K562 (cell line): ENCODE measurements at places on chromosomes 6 and 20. TPM values are rescaled to one million over a fixed set of nuclear protein-coding genes. Genes with fewer than 3 reads are reported as not detected.
A peak's percentile ranks its signal among the peaks of the same experiment; 100 is the strongest.

Gene PPP1R14C
- total RNA-seq: 14.1 and 15.6 TPM in 2 replicates

DNA sequence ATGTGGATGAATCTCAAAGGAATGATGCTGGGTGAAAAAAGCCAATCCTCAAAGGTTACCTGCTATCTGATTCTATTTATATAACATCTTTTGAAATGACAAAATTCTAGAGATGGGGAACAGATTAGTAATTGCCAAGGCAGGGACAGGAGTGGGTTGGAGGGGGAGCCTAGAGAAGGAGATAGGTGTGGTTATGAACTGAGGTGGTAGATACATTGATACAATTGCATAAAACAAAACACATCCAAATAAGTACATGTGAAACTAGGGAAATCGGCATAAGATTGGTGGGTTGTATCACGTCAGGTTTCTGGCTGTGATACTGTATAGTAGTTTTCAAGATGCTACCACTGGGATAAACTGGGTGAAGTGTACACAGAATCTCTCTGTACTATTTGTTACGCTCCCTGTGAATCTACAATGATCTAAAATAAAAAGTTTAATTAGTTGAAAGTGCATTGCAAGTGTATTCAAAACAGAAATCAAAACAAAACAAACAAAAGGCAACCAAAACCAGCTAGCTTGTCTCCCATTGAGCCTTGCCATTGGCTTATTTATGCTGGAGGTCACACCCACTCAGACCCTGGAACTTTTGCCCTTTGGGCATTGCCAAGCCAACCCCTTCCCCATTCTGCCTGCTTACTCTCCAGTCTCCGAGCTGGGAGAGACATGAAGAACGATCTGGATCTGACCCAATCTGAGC is 27.8 kb downstream of the PPP1R16B start:
- H3K36me3 ChIP-seq: no peaks in the 10 kb centered on the region
- H3K27ac ChIP-seq: no peak overlapping the region
- H3K4me1 ChIP-seq: peaks cover 20% of the 10 kb centered on the region
- DNase-seq: no peak

- H3K36me3 ChIP-seq: no peaks in the 10 kb centered on the region
- no peak overlapping the region for H3K4me3 ChIP-seq
- H3K27me3 ChIP-seq: no peaks in the 10 kb centered on the region
- DNase-seq: no peak
- no peaks in the 10 kb centered on the region for H3K4me1 ChIP-seq
Measured at GRCh38 chr6:56193846-56194245, 53.5 kb downstream of the COL21A1 start.

GRCh38 chr20:44309763-44310663 is 989 bp downstream of the FITM2 start:
- DNase-seq: peak; percentile 63
- peak overlapping the region; percentile 63 for H3K4me3 ChIP-seq
- no peaks in the 10 kb centered on the region for H3K27me3 ChIP-seq
- peaks cover 15% of the 10 kb centered on the region for H3K4me1 ChIP-seq
- peak overlapping the region; percentile 20; the same call in 1 of the 3 replicates for H3K27ac ChIP-seq

DNA sequence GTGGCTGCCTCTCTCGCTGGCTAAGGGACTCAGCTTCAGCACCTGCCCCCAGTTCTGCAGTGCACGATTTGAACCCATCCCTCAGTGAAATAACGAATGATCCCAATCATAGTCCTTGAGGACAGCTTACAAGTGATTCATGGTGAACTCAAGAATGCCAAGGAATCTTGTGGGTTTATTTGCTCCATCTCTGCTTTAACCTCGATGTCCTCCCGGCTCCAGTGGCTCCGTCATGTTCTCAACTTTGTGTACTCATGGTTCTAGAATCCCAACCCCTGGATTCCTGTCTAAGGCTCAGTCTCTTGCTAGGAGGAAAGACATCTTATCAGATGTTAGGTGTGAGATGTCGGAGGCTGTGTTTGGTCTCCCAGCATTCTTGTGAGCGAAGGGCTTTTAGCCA is 29.0 kb upstream of the GTSF1L start:
- no peaks in the 10 kb centered on the region for H3K4me1 ChIP-seq
- peaks cover 43% of the 10 kb centered on the region for H3K27me3 ChIP-seq
- no peaks in the 10 kb centered on the region for H3K36me3 ChIP-seq
- no peak for DNase-seq

- H3K27me3 ChIP-seq: no peaks in the 10 kb centered on the region
- no peak for DNase-seq
- H3K27ac ChIP-seq: no peak overlapping the region
Measured at GRCh38 chr6:105836889-105837288, 249.2 kb upstream of the PRDM1 start.

- no peaks in the 10 kb centered on the region for H3K27me3 ChIP-seq
- no peaks in the 10 kb centered on the region for H3K36me3 ChIP-seq
- peak; percentile 18 for DNase-seq
- peak overlapping the region; percentile 74 for H3K4me3 ChIP-seq
Measured at GRCh38 chr20:2507875-2508630, 662 bp downstream of the ZNF343 start.

DNA sequence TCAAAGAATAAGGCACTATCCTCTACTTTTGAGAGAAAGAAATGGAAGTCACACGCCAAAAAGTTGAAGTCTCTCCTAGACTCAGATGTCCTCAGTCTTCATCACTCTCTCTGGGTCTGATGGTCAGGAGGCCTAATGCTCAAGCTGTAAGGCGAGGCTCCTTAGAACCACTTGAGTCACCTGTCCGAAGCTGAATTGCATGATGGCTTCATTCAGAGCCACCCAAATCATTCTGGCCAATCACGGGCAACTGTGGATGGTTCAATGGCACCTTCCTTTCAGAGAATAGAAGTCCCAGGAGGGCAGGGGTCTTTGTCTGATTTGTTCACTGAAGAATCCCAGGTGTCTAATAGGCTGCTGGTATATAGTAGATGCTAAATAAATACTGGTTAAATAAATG is 69.4 kb upstream of the RNF24 start:
- no peak for DNase-seq
- no peaks in the 10 kb centered on the region for H3K36me3 ChIP-seq
- no peak overlapping the region for H3K27ac ChIP-seq
- H3K27me3 ChIP-seq: no peaks in the 10 kb centered on the region
- peaks cover 24% of the 10 kb centered on the region for H3K4me1 ChIP-seq

DNA sequence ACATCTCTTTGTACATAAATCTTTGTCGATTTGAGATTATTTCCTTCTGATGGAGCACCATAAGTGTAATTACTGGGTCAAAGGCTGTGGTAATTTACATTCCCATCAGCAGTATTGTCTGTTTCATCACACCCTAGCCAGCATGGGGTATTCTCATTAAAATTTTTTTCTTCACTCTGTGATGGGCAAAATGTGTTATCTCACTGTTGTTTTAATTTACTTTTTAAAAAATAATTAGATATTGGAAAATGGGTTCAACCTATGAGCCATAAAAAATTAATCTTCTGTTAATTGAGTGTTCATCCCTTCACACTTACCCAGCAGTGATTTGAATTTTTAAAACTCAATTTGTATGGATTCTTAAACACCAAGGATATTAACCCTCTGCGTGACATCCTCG is 44.0 kb upstream of the NNAT start:
- no peaks in the 10 kb centered on the region for H3K36me3 ChIP-seq
- no peak overlapping the region for H3K27ac ChIP-seq
- no peak overlapping the region for H3K4me3 ChIP-seq
- no peak for DNase-seq

Gene ULBP2
- total RNA-seq: 0.78 and 1.2 TPM in 2 replicates

Gene ATP9A
- total RNA-seq: 0.42 and 0.62 TPM in 2 replicates

- no peak overlapping the region for H3K4me3 ChIP-seq
- H3K27ac ChIP-seq: no peak overlapping the region
- peaks cover 10% of the 10 kb centered on the region; the same call in 2 of the 3 replicates for H3K4me1 ChIP-seq
- H3K27me3 ChIP-seq: peaks cover 17% of the 10 kb centered on the region; the same call in 1 of the 2 replicates
- no peak for DNase-seq
Measured at GRCh38 chr6:149246691-149247384, 70.7 kb upstream of the TAB2 start.

DNA sequence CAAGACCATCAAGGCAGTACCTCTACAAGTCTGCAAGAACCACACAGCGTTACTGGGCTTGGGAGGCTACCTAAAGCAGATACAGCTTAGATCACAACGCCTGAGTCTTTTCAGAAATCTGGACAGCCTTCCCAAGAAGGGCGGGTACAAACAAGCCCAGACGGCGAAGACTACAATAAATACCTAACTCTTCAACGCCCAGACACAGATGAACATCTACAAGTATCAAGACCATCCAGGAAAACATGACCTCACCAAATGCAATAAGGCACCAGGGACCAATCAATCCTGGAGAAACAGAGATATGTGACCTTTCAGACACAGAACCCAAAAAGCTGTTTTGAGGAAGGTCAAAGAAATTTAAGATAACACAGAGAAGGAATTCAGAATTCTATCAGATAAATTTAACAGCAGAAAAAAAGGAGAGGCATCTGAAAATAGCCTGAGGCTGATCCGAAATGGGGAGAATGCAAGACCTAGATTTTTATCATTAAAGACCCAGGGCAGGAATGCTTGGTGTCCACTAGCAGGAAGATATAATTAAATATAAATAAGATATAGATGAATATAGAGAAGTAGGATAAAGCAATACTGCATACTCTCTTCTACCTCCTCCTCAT is 131.7 kb upstream of the COL21A1 start:
- no peak overlapping the region for H3K27ac ChIP-seq
- no peaks in the 10 kb centered on the region for H3K36me3 ChIP-seq
- H3K27me3 ChIP-seq: no peaks in the 10 kb centered on the region
- H3K4me3 ChIP-seq: no peak overlapping the region

GRCh38 chr6:75673884-75674283 is 72.2 kb downstream of the SENP6 start:
- DNase-seq: no peak
- no peaks in the 10 kb centered on the region for H3K27me3 ChIP-seq
- H3K4me1 ChIP-seq: no peaks in the 10 kb centered on the region
- no peak overlapping the region for H3K4me3 ChIP-seq
- no peak overlapping the region for H3K27ac ChIP-seq

DNA sequence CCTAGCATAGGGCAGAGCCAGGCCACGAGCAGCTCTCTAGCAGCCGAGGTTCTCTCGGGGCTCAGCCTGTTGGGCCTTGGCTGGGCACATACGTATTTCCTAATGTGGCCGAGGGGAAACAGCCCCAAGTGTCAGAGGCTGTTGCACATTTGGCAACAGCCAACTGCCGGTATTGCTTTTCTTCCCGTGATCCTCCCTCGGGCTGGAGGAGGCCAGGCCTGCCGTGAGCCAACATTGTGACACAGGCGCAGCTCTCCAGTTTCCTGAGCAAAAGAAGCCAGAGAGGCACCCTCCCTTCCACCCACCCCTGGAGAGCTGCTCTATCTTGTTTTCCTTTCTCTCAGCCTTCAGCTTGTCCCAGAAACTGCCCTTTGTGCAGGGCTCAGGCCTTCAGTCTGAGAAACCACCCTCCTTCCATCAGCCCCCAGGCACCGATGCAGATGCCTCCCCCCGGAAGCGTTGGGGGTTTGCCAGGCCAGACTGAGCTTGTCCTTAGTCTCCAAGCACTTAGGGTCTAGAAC is 5.1 kb upstream of the BPI start:
- H3K4me1 ChIP-seq: no peaks in the 10 kb centered on the region
- no peak overlapping the region for H3K4me3 ChIP-seq
- DNase-seq: no peak
- peaks cover 53% of the 10 kb centered on the region for H3K27me3 ChIP-seq
- H3K27ac ChIP-seq: no peak overlapping the region
- no peaks in the 10 kb centered on the region for H3K36me3 ChIP-seq

Gene TCP11
- total RNA-seq: not detected in 2 replicates

GRCh38 chr20:23096097-23096496 is 10.0 kb upstream of the CD93 start:
- H3K27ac ChIP-seq: no peak overlapping the region
- H3K36me3 ChIP-seq: no peaks in the 10 kb centered on the region
- H3K27me3 ChIP-seq: no peaks in the 10 kb centered on the region
- peaks cover 21% of the 10 kb centered on the region for H3K4me1 ChIP-seq
- DNase-seq: no peak
- no peak overlapping the region for H3K4me3 ChIP-seq

GRCh38 chr6:91482498-91482897 is 895.6 kb upstream of the MAP3K7 start:
- DNase-seq: no peak
- H3K4me3 ChIP-seq: no peak overlapping the region
- no peaks in the 10 kb centered on the region for H3K36me3 ChIP-seq
- H3K27me3 ChIP-seq: no peaks in the 10 kb centered on the region

- no peaks in the 10 kb centered on the region for H3K36me3 ChIP-seq
- peaks cover 35% of the 10 kb centered on the region; the same call in 2 of the 3 replicates for H3K27me3 ChIP-seq
- peaks cover 26% of the 10 kb centered on the region; the same call in 1 of the 2 replicates for H3K4me1 ChIP-seq
- no peak overlapping the region for H3K4me3 ChIP-seq
- H3K27ac ChIP-seq: no peak overlapping the region
Measured at GRCh38 chr6:168057836-168058235, 21.2 kb downstream of the FRMD1 start.

GRCh38 chr6:159090530-159091480 is 46.0 kb upstream of the TAGAP start:
- H3K4me1 ChIP-seq: peaks cover 2% of the 10 kb centered on the region; the same call in 1 of the 3 replicates
- peaks cover 18% of the 10 kb centered on the region; the same call in 2 of the 3 replicates for H3K27me3 ChIP-seq
- no peak overlapping the region for H3K4me3 ChIP-seq
- H3K36me3 ChIP-seq: no peaks in the 10 kb centered on the region
- no peak for DNase-seq

DNA sequence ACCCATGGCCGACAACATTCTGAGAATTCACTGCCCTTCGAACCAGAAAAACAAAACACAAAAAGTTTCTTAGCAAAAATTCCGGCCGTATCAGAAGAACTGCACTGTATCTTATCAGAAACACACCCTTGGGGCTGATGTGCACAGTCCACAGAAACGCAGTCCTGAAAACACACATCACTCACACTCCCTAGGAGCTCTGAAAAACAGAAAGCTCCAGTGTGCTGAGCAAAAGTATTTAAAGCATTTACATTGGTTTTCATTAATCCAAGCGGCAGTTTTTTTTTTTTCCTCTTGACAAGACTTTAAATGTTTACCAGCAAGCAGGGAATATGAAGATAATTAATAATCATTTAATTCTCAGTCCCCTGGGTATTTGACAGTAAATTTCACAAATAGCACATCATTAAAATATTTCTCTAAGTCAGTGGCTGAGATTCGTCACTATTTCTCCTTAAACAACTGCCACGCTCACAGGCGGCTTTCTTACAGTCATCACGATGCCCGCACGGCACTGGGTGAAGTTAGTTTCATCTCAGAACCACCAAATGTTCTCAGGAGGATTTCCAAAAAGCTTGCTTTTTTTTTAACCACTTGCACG is 13.3 kb downstream of the NFATC2 start:
- H3K36me3 ChIP-seq: peaks cover 12% of the 10 kb centered on the region; the same call in 2 of the 3 replicates
- no peak overlapping the region for H3K4me3 ChIP-seq
- H3K27ac ChIP-seq: peak overlapping the region; percentile 59
- no peaks in the 10 kb centered on the region for H3K27me3 ChIP-seq

Gene PACRG
- total RNA-seq: not detected in 2 replicates

Gene TSHZ2
- total RNA-seq: 0.11 and 0.20 TPM in 2 replicates

DNA sequence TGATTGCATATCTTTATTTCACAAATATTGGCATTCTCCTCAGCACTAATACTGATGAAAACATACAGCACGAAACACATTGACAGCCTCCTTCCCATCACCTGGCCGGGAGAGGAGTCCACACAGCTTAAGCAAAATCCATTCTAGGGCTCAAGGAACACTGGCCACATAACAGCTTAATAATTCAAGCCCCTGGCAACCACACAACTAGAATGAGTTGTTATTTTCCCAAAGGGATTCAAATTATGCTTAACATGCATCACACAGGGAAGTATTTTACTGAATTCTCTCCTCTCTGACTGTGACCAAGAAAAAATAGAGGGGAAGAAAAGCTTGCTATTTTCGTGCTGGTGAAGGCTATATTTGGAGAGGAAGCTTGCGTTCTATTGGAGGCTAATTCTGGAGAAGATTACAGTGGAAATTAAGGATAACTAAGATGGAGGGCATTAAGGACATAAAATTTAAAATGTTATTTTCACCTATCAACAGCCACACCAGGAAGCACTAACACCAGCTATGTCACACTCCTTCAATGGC is 198.5 kb downstream of the ADGRG6 start:
- no peak for DNase-seq
- H3K4me1 ChIP-seq: no peaks in the 10 kb centered on the region
- H3K27me3 ChIP-seq: no peaks in the 10 kb centered on the region
- H3K4me3 ChIP-seq: no peak overlapping the region
- H3K36me3 ChIP-seq: no peaks in the 10 kb centered on the region

Gene XRN2
- 45.1 and 45.5 TPM in 2 replicates for total RNA-seq
